ENCODE measurements at places on chromosomes 7 and 10.

DNA sequence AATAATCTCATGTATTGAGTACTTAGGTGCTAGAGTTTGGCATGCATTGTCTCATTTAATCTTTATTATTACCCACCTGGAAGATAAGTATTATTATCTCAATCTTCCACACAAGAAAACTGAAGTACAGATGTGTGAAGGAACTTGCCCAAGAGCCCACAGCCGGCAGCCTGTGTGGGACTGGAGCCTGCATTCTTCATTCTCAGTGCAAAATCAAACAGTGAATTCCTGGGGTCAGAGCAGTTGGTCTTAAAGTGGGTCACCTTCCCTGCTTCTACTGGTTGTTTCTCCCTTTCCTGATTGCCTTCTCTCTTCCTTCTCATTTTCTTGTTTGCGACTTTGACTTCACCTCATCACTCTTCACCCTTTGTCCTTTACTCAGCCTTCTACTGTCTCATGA lies 144.7 kb upstream of the LYZL1 start:
- DNase-seq, result no peak

- DNase-seq, result no peak
Observed at GRCh38 chr10:76111986-76112825, 680.8 kb downstream of the LRMDA start.

DNA sequence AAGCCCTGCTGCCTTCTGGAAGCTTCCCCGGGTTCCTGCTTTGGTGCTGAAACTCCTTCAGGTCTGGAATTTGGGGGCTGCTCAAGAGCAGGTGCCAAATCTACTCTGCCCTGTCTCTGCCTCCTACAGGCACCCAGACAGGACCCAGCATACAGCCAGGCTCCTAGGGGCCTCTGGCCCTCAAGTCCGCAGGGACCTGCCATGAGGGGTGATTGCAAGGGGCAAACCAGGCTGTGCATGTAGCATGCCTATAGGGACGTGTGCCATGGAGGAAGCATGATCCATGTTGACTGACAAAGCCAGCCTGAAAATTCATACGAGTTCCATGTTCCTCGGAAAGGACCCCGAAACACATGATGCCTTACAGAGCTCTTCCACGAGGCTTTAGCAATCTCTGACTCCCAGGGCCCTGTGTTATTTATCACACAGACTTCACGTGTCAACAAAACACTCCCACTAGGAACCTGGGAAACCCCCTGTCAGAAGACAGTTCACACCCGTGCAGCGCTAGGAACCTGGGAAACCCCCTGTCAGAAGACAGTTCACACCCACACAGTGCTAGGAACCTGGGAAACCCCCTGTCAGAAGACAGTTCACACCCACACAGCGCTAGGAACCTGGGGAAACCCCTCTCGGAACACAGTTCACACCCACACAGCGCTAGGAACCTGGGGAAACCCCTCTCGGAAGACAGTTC lies 75.3 kb upstream of the DNAAF5 start:
- DNase-seq, result no peak

DNA sequence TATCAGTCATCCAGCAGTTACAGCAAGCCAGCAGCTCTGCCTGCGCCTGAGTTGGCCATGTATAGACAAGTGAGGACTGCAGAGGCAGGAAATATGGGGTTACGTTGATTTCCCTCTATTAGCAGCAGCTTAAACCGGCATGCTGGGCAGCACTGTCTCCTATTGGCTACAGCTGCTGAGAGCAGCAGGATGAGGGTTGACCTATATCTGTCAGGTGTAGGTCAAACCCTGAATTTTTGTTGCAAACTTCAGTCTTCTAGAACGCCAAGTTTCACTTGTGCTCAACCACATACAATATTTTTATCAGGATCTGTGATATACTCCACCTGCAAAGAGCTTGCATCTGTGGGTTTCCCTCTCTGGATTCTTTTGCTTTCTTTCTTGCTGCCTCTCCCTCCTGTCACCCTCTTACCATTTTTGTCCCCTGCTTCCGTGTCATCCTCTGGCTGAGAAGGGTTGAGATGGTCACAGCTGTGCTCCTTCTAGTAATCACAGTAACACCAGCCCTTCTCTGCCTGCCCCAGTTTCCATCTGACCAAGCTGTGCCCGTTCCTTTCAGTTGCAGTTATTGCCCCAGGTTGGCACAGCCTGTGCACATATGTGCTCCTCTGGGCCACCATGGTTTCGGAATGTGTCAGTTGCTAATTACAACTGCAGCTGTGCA lies 23.8 kb upstream of the GLCCI1 start:
- no peak for DNase-seq

- no peak for DNase-seq
Observed at GRCh38 chr7:3495530-3495929, 194.5 kb downstream of the SDK1 start.

- no peak for DNase-seq
Observed at GRCh38 chr7:42080841-42081586, 156.0 kb downstream of the GLI3 start.

DNA sequence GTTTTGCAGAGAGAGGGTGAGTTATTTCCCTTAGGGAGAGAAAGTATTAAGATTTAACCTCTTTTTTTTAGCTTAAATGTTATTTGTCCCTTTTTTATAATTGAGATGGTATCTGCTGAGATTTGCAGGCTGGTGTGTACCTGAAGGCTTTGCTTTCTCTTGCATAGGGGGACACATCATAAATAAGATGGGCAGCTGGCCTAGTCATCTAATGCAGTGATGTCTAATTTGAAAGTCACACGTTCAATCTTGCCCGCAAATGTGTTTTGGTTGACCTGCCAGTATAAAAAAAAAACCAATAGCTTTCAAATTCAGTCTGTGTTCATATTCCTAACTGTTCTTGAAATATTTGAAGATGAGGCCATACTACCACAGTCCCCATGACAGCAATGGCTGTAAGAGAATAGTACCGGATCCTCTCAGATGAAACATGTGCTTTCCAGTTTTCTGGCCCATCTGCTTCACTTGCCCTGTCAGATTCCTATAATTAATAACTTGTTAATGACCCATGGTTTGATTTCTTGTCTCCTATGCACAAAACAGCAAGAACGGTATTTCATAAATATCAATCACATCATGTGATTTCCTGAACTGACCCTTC lies 914.2 kb downstream of the IPMK start:
- no peak for DNase-seq

GRCh38 chr7:79668292-79668691 lies 214.8 kb upstream of the MAGI2 start:
- DNase-seq, result no peak

DNA sequence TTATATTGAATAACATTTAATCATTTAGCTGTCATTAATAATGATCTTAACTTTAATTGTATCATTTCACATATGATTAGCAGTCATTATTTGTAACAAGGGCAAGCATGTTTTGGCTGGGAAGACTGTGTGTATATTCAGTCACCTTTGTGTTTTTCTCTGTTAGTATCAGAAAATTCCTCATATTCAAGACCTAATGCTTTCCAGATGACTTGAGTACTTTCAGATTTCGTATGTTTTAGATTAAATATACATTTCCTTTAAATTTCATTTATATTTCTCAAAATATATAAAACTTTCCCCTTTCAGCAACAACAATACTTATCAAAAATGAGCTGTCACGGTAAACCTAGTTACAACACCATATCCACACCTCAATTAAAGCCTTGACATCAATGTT lies 6.3 kb upstream of the CACNA2D1 start:
- DNase-seq, result no peak

DNA sequence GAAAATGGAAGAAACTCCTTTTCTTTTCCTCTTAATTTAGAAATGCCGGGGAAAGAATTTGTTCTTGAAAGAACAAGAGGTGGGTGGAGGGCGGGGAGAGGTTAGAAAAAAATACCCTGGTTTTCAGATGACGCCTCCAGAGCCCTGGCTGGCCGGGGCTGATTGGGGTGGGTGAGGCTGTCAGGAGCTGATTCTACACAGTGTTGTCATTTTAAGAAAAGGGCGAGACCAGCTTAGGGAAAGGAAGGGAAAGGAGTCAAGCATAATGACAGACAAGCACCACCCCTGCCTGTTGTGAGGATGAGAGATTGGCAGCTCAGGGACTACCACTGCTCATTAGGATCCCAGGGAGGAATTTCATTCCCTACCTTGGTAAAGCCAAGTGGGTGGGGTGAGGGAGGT lies 9.9 kb upstream of the FAM180A start:
- no peak for DNase-seq

- no peak for DNase-seq
Observed at GRCh38 chr10:47406870-47407691, 23.0 kb upstream of the ZNF488 start.

GRCh38 chr10:79367426-79368189 lies 20.3 kb downstream of the PPIF start:
- DNase-seq, result no peak

- DNase-seq, result no peak
Observed at GRCh38 chr7:37769291-37769690, 79.1 kb upstream of the NME8 start.

DNA sequence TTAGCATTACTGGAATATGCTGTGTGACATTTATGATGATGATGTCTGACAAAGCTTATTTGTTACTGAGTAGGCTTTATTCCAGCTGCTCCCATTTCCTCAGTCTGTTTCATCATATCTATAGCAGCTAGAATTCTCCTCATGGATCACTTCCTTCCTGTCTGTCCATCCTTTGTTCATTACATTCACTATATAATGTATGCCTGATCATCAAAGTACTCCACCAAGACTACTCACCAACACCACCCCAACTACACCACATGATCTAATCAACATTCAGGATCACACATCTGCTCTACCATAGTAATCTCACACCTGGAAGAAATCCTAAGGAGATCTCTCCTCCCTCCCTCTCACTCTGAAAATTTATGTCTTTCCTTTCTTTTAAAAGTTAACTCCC lies 61.3 kb downstream of the APBB1IP start:
- DNase-seq, result no peak

GRCh38 chr10:85859859-85860258 lies 506.7 kb downstream of the GRID1 start:
- DNase-seq, result no peak

- DNase-seq, result no peak
Observed at GRCh38 chr7:1176891-1177373, 16.9 kb upstream of the ZFAND2A start.

DNA sequence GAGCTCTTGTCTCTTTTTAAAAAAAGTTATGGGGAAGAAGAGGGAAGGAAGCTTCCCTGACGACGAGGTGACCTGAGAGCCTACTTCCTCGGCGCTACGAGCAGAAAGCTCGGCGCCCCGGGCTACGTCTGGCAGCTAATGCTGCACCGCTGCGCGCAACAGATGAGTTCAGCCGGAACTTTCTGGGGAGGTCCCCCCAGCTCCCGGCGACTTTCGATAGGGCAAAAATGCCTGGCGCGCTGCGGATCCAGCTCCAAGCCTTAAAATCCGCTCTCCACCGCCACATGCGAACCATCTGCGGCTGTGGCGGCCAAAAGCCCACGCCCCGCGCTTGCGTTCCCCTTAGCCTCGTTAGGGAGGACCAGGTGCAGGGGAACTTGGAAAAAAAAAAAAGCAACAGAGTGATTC lies 621 bp downstream of the P4HA1 start:
- no peak for DNase-seq

GRCh38 chr10:122258136-122259074 lies 12.7 kb upstream of the BTBD16 start:
- no peak for DNase-seq

- DNase-seq, result no peak
Observed at GRCh38 chr7:67549126-67549525, 552.5 kb downstream of the TYW1 start.

DNA sequence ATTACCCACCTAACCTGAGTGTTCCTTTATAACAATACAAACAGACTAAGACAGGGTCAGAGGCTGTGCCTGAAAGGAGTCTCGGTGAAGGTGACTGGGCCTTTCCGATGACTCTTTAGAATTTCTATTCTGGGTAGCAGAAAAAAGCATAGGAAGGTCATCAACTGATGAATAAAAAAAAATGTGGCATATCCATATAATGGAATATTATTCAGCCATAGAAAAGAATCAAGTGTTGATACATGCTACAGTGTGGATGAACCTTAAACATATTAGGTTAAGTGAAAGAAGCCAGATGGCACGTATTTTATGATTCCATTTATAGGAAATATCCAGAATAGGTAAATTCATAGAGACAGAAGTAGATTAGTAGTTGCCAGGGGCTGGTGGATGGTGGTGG lies 83.4 kb downstream of the LRMDA start:
- no peak for DNase-seq

DNA sequence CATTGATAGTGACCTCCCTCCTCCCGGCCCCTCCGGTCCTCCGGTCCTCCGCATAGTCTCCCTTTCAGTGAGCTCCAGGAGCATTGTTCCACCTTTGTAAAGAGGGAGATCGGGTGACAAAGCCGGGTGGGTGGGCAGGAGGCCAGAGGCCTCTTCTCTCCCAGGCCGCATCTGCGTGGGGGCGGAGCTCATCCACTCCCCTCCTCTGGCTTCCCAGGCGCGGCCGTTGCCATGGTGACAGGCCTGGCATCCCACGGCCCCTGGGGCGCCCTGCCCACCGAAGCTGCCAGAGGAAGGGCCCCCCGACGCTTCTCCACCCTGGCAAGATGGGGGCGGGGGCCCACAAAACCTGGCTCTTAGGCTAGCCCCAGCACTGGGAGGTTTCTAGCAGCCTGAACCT lies 4.4 kb upstream of the FZD9 start:
- DNase-seq, result no peak

- DNase-seq, result no peak
Observed at GRCh38 chr10:73576890-73577591, 14.1 kb downstream of the USP54 start.

GRCh38 chr10:1216574-1217236 lies 160.5 kb downstream of the WDR37 start:
- DNase-seq, result no peak

DNA sequence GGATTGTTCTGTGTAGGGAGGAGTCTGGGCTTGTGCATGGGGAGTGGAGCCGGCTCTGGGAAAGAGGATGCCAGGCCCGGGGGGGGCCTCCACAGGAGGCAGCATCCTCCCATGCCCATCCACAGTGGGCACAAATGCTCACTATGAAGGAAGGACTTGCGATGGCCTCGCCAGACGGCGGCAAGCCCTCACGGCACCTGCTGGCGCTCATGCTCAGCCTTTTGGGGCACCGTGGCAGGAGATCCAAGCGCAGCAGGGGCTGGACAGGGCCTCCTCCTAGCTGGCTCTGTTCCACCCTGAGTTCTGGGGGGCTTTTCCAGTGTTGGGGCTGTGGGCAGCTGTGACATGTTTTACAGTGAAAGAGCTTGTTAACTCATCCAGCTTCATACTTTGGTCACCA lies 15.2 kb downstream of the MDH2 start:
- no peak for DNase-seq

- DNase-seq, result no peak
Observed at GRCh38 chr7:114901771-114902170, 20.1 kb upstream of the MDFIC start.

GRCh38 chr7:104878577-104878976 lies 135.4 kb upstream of the KMT2E start:
- no peak for DNase-seq

DNA sequence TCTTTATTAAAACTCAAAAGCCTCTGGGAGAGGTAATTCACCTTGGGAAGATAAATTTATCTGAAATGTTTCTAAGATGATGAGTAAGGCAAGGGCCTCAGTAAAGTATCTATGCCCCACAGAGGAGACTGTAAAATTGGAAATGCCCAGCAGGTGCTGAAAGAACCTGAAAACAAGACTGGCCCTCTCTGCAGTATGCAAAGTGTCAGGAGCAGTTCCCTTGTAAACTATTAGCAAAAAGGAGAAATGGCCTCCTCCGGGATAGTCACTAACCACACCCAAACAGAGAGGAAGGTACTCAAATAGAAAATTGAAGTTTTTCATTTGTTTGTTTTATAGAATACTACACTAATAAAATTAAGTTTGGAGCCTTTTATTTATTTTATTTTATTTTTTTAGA lies 81.2 kb downstream of the FZD1 start:
- no peak for DNase-seq

- DNase-seq, result no peak
Observed at GRCh38 chr10:46028584-46029460, 1.6 kb downstream of the NCOA4 start.

- DNase-seq, result no peak
Observed at GRCh38 chr7:133613250-133613790, 360.4 kb downstream of the EXOC4 start.

Data from cortex of kidney (tissue), 1 donor.